Mammary epithelial cell (primary cell): ENCODE measurements at places on chromosomes 4 and X. TPM values are rescaled to one million over a fixed set of nuclear protein-coding genes. Genes with fewer than 3 reads are reported as not detected.
A peak's percentile ranks its signal among the peaks of the same experiment; 100 is the strongest.

GRCh38 chr4:74714611-74715130 is 79.7 kb downstream of the BTC start:
- no peak for DNase-seq

DNA sequence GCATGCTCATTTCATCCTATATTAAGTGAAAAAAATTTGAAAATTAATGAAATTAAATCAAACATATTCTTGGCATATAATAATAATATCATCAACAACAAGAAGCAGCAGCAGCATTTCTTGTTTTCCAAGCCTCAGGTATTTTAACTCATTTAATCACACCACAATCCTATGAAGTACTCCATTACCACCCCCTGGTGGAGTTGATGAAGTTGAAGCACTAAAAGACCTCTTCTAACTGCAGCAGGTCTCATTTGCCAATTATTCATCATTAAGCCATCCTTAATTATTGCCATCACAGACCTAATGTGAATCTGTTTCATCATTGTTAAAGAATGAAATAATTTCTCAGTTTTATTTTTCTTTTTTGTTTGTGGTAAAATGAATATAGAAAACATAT is 801.4 kb upstream of the GRID2 start:
- no peak for DNase-seq

GRCh38 chrX:103376118-103376978 is at the start of gene BEX3:
Gene BEX3 (plus strand): TSS chrX:103376538. CDS start chrX:103377522, 984 bp downstream.
- no peak for DNase-seq

CT45A10 gene
- not detected for total RNA-seq

DNA sequence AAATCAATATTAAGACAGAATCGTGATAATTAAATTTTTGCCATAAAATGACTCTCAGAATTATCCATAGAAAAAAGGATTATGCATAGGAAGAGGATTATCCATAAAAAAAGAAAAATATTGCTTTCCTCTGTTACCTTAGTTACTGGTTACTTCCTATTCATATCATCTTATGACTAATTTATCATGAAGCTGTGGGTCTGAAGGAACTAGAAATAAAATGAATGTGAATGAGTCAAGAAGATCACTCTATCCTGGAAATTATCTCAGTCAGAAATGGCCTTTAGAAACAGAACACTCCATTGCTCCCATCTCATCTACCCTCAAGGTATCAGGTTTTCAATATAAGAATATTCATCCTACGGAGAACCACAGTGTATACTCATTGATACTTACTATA is 19.4 kb downstream of the RPS6KA6 start:
- DNase-seq, result no peak

DNA sequence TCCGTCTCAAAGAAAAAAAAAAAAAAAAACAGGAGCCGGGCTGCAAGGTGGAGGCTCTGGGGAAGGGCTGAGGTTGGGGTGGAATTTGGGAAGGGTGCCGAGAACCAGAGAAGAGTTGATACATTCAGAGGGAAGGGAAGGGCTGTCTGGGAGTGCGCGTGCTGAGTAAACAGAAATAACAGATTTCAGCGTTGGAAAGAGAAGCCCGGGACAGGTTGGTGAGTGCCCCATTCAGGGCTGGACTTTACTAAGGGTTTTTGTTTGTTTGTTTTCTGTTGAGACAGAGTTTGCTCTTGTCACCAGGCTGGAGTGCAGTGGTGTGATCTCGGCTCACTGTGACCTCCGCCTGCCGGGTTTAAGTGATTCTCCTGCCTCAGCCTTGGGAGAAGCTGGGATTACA is 1.7 kb upstream of the IL3RA start:
- no peak for DNase-seq

GSX2 gene
- not detected for total RNA-seq

- peak; percentile 0 for DNase-seq
These were observed 188.5 kb upstream of the TEX13C start for GRCh38 chrX:125131164-125131563.

SATL1 gene
- under 0.01 TPM for total RNA-seq

GRCh38 chr4:172050911-172051310 is 237.7 kb downstream of the GALNTL6 start:
- no peak for DNase-seq

- no peak for DNase-seq
These were observed 70.6 kb downstream of the ARSJ start for GRCh38 chr4:113908829-113909228.

DNA sequence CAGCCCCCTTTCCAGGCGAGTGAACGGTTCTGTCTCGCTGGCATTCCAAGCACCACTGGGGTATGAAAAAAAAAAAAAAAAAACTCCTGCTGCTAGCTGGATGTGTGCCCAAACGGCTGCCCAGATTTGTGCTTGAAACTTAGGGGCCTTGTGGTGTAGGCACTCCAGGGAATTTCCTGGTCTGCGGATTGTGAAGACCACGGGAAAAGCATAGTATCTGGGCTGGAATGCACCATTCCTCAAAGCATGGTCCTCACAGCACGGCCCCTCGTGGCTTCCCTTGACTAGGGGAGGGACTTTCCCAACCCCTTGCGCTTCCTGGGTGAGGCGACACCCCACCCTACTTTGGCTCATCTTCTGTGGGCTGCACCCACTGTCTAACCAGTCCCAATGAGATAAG is 516.8 kb upstream of the FAM241A start:
- DNase-seq, result no peak

DNA sequence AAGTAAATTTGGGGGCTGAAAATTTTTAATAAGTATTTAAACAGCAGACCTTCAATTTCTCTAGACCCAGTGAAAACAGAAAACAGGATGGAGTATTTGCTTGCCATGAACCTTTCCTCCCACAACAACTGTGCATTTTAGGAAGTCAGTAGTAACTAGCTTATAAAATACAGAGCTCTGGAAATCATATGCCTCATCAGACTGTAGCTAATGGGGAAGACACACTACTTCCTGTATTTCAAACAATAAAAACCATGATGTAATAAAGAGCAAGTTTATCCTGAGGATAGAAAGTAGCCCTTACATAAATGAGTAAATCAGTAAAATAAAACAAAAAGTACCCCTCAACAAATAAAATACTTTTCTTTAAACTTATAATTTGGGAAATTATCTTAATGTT is 280.1 kb upstream of the ZFP42 start:
- no peak for DNase-seq

HEPH gene
- total RNA-seq, result 113 TPM

HERC3 gene
- 14.0 TPM for total RNA-seq

GRCh38 chrX:95156566-95156965 is 1482.6 kb downstream of the FAM133A start:
- no peak for DNase-seq

DNA sequence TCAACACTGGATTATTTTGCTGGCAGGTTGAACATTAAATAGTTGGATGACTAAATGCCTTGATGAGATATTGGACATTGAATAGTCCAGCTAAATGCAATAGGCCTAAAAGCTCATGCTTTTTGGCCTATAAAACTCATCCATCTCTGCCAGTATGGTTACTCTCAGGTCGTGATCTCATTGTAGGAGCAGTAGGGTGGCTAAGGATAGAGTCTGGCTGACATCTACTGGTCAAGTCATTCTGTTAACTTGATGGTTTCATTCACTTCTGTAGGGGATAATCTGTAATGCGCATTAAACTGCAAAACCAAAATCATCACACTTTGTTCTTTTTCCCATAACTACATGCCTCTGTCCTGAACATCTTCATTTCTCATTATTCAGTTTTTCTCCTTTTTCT is 227.0 kb downstream of the DKK2 start:
- peak; percentile 48 for DNase-seq

DNA sequence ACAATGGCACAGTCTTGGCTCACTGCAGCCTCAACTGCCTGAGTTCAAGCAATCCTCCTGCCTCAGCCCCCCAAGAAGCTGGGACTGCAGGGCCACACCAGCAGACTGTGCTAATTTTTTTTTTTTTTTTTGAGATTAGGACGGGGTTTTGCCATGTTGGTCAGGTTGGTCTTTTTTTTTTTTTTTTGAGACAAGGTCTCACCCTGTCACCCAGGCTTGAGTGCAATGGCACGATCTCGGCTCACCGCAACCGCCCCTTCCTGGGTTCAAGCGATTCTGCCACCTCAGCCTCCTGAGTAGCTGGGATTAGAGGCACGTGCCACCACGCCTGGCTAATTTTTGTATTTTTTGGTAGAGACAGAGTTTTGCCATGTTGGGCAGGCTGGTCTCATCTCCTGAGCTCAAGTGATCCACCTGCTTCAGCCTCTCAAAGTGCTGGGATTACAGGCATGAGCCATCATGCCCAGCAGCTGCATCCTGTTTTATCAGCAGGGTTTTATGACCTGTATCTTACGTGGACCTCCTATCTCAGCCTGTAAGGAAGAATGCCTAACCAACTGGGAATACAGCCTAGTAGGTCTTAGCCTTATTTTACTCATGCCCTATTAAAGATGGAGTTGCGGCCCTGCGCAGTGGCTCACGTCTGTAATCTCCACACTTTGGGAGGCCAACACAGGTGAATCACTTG is 13.2 kb upstream of the MRPL1 start:
- no peak for DNase-seq

- DNase-seq, result no peak
These were observed 4.0 kb upstream of the ITM2A start for GRCh38 chrX:79371101-79371500.

AMTN gene
- total RNA-seq, result not detected in 2 replicates

IKBKG gene
- total RNA-seq, result 31.4 and 34.3 TPM in 2 replicates

DNA sequence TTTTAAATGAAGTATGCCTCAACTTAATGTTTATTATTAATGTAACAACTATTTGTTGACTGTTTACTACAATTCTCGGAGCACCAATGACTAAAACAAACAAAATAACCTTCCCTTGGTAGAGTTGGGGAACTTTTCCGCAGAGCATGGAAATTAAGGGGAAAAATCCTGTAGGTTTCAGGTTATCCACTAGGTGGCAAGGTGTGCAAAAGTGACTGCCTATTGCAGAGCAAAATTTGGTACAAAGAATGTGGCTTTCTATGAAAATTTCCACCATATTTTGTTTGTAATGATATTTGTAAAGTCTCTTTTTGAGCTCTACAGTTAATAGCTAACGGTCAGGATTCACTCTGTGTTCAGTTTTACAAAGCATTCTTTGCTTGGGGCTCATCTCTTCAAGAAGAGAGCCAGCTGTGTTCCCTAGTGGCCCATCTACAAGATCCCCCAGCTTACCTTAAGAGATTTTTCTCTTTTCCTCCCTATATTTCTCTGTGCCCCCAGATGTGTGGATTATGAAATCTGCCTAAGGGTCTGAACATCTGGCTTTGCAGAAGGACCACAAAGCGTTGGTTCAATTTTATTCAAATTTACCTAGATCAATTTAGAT is 61.1 kb downstream of the FBXO8 start:
- peak; percentile 14 for DNase-seq

GRCh38 chrX:136200466-136200865 is 50.7 kb downstream of the MAP7D3 start:
- peak; percentile 11 for DNase-seq

DNA sequence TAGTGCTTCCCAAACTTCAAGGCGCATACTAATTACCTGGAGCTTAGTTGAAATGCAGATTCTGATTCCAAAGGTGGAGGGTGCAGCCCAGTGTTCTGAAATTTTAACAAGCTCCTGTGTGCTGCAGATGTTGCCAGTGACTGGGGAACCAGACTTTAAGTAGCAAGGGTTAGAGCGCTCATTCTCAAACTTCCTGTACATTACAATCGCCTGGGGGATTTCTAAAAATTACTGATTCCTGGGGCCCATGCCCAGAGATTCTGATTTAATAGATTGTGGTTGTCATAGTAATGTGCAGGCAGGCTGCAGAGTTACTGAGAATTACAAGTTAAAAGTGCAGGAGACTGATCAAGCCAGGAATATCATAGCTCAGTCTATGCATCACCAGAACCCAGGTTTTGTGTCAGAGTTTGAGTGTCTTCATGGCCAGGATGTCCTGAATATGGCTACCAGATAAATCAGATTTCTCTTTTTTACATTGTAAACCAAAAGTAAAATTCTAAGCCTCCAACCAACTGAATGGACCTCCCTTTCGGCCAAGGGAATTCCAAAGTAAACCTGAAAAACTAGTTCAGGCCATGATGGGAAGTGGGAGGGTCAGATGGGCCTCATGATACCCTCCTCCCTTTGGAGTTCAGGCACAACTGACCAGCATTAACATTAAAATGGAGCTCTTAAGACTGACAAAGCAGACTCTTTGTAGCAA is 121.6 kb downstream of the ATXN3L start:
- DNase-seq, result peak; percentile 20

GRCh38 chrX:70470850-70471289 is 26.2 kb downstream of the DLG3 start:
- DNase-seq, result peak; percentile 7

DNA sequence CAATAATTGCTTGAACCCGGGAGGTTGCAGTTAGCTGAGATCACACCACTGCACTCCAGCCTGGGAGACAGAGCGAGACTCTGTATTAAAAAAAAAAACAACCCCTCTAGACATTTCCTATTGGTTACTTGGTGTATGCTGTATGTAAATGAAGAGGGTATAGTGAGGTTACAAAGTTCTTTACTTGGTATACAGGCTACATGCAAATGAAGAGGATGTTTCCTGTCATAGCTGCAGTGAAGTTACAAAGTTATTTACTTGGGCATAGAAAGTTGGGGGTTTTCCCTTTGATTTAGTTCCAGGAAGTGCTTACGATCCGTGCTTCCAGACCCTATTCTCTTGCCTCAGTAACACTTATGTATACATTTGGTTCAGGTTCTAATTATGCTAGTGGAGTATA is 38.4 kb upstream of the CLNK start:
- DNase-seq, result no peak

NALF2 gene
- 0.33 TPM for total RNA-seq

SOX3 gene
- total RNA-seq, result not detected

CXCL13 gene
- total RNA-seq, result not detected

DNA sequence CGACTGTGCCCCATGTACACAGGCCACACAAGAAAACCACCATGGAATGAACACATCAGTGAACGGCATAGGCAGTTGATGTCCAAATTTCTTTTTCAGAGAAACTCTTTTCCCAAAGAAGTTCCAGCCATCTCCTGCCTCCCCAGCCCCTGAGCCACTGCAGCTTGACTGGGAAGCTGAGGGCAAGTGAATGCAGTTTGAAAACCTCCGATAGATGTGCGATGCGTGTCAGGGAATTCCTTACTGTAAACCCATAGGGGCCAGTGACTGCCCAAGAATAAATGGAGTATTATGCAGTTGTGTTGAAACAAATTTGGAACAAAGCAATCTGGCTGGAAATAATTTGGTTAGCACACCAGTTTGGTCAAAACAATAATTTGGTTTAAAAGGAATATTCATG is 72.1 kb downstream of the ENPP6 start:
- no peak for DNase-seq

DNA sequence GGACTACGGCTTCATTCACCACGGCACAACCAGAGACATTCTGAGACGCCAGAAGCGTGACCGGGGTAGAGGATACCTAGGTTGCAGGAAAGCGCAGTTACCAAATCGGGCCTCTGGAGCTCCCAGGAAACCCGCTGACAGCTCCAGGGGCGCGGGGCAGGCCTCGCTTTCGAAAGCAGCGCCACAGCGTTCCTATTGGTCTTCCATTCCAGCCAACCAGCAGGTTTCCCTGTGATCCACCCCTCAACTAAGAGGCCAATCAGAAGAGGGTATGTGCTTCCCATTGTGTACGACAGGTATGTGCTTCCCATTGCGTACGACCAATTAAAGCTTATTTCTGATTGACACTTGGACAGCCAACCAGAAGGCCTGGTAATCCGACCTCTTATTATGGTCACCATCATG is 14.9 kb downstream of the SNX12 start:
- DNase-seq, result no peak

FOXR2 gene
- not detected for total RNA-seq

TMEM144 gene
- 7.9 and 11.0 TPM in 2 replicates for total RNA-seq
